ENCODE measurements at places on chromosomes 5 and 9. TPM values are rescaled to one million over a fixed set of nuclear protein-coding genes. Genes with fewer than 3 reads are reported as not detected.

Gene ADGRD2
- not detected for total RNA-seq

Gene IFNK
- total RNA-seq = not detected

DNA sequence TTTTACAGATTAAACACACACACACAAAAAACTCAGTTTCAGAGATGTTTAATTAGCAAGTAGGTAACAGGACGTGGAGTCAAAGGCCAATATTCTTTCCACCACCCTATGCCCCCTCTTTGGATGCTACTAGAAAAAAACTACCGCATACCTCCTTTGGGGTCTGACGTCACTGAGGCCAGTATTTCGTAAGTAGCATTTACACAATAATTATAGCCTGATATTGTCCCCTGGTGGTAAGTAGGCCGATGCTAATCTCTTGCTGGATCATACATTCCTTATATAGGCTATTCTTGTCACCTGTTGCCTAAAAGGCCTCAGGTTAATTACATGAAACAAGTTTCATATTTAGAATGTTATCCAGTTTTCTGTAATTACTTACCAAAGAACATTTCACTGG lies 21.0 kb upstream of the SMARCA2 start:
- no peaks in the 10 kb centered on the region for H3K27me3 ChIP-seq
- H3K4me1 ChIP-seq = no peaks in the 10 kb centered on the region
- no peak for DNase-seq
- H3K4me3 ChIP-seq = no peak overlapping the region
- H3K36me3 ChIP-seq = no peaks in the 10 kb centered on the region

Gene ENTREP1
- total RNA-seq = not detected

Gene INSL4
- total RNA-seq = not detected

DNA sequence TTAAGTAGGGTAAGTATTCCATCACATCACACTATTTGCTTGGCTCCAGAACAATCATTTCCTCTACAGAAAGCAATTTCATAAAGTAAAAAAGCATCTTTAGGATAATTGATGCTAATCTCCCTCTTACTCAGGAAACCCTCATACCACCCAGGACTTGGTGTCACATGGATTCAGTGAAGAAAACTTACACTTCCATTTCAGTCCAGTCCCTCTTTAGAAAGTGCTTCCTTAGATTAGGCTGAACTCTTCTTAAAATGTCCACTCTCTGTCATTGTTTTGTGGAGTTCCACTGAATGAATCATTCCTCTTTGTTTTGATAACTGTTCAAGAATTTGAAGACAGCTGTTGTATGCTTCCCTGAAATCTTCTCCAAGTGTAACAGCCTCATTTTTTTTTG lies 144.0 kb upstream of the ZNF462 start:
- no peak overlapping the region for H3K27ac ChIP-seq
- H3K36me3 ChIP-seq = no peaks in the 10 kb centered on the region
- H3K4me1 ChIP-seq = no peaks in the 10 kb centered on the region
- DNase-seq = no peak
- no peak overlapping the region for H3K4me3 ChIP-seq
- no peaks in the 10 kb centered on the region for H3K27me3 ChIP-seq

Gene FST
- total RNA-seq = 0.43 TPM

Gene CMYA5
- total RNA-seq = 0.16 TPM

Gene PRRX2
- total RNA-seq = 0.85 TPM

Gene PCDHA10
- not detected for total RNA-seq
